NCI-H2029 (cell line): ENCODE measurements at places on chromosomes 5 and 9.

DNA sequence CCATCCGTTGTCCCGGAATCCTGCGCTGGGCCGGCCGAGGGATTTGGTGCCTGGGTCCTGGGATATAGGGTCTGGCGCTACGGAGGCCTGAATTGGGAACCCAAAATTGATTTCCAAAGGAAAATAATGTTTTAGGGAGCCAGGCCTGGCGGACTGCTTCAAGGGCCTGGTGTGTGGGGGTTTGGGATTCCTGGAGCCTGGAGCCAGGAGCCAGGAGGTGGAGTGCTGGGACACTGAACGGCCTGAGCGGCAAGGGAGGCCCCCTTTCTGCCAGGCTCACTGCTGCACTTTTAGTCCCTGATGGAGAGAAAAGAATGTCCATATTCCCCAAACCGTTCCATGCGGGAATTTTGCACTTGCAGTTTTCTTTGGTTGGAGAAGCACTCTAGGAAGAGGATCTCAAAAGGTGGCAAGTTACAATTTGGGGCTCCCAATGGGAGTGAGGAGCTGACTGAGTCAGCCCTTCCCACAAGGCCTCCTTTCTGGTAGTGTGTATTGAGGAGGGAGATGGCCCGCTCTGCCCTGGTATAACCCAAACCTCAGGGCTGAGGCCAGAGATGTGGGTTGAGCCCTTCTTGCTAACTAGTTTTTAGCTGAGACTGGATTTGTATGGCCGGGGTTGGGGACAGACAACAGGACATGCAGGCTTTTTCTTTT lies 2.2 kb downstream of the LMX1B start:
- DNase-seq, result no peak

DNA sequence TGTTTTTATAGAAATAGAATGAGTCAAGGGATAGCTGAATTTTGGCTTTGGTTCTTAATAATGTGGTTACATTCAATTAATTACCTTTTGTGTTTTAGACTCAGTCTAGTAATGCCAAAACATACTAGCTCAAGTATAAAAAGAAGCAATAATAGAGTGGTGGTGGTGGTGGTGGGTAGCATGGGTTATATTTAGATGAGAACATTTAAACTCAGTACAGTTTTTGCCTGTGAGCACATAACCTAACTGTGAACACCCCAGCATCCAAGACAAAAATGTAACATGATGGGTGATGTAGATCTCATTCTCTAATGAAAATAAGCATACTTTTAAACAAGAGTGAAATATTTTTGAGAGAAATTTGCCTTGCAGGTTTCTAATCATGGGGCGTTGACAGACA lies 14.2 kb downstream of the CPEB4 start:
- no peak for DNase-seq

- no peak for DNase-seq
These were observed 176.4 kb upstream of the ANKRD55 start for GRCh38 chr5:56409331-56410190.

- peak; percentile 5 for DNase-seq
These were observed 98.4 kb downstream of the FBXL7 start for GRCh38 chr5:15598294-15598902.

DNA sequence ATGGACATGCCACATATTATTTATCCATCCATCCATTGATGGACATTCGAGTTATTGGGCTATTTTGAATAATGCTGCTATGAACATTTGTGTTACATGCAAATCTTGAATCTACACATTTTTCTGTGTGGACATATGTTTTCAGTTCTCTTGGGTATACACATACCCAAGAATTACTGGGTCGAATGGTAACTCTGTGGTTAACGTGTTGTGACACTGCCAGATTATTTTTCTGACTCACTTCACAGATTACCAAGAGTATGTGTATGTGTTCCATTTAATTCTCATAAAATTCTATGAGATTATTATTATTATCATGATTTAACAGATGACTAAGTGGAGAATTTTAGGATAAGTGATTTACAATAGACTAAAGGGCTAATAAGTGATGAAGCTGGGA lies 26.7 kb downstream of the CYFIP2 start:
- DNase-seq, result no peak

DNA sequence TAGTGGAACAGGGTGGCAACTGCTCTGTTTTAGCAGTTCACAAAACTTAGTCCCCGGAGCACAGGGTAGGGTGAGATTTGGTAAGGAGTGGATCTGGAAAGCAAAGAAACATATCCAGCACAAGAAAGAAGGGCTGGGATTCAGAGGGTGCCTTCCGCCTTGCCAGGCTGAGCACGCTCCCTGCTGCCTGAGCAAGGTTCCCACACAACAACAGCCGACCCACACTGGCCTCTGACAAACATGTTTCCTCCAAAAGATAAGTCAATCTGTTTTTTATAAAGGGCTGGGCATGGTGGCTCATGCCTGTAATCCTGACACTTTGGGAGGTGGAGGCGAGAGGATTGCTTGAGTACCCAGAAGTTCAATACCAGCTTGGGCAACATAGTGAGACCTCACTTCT lies 45.8 kb downstream of the RAB3C start:
- DNase-seq, result no peak

DNA sequence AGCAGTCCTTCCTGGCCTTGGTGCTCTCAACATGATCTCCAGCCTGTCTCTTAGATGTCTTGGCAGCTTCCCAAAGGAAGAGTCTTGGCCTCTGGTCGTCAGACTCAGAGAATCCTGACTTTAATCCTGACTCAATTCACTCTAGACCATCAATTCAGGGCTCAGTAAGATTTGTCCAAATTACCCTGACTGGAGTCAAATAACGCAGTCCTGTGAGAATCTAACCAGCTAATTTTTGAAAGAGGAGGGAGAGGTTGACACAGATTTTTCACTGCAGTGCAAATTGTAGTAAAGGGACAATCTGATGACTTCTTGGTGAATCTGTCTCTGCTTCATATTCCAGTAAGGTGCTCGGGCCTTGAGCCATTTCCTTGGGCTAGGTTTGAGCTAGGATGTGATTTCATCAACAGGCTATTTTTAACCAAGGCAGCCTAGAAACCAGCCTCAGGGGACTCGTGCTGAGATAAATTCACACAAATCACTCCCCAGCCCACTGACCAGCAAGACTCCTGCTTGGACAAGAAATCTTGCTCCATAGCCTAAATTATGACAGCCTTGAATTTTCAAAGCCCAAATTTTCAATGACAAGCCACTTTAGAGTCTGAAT lies 257.4 kb downstream of the ENC1 start:
- DNase-seq, result no peak

- DNase-seq, result peak; percentile 9
These were observed 3.9 kb downstream of the EXOC3 start for GRCh38 chr5:446883-447263.

GRCh38 chr5:73214306-73214705 lies 41.3 kb downstream of the TMEM174 start:
- no peak for DNase-seq

GRCh38 chr5:43416803-43417394 lies 4.7 kb upstream of the CCL28 start:
- DNase-seq, result no peak

- DNase-seq, result peak; percentile 42
These were observed 27.9 kb upstream of the MUSK start for GRCh38 chr9:110640736-110641135.

DNA sequence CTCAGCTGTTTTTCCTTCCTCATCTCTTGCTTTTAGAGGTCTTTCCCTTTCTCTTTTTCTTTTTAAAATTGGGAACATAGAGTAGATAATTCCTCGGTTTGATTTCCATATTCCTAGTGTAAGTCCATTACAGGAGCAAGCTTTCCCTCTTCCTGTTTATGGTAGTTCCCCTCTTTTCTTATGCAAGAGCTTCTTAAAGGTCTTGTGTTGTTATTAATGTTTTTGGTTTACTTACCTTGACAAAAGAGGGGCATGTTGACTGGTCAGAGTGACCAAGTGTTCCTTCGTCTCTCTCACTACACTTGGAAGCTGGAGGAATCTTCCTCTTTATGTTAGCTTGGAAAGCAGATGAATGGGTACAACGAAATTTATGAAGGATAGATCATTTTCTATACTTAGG lies 8.3 kb downstream of the ATG10 start:
- no peak for DNase-seq
